ENCODE measurements at places on chromosomes 13 and 19.

GRCh38 chr19:41548954-41549688, 26.8 kb upstream of the CEACAM21 start:
- no peak for DNase-seq

- DNase-seq, result no peak
These were observed 42.7 kb upstream of the AKAP11 start for GRCh38 chr13:42229287-42229686.

DNA sequence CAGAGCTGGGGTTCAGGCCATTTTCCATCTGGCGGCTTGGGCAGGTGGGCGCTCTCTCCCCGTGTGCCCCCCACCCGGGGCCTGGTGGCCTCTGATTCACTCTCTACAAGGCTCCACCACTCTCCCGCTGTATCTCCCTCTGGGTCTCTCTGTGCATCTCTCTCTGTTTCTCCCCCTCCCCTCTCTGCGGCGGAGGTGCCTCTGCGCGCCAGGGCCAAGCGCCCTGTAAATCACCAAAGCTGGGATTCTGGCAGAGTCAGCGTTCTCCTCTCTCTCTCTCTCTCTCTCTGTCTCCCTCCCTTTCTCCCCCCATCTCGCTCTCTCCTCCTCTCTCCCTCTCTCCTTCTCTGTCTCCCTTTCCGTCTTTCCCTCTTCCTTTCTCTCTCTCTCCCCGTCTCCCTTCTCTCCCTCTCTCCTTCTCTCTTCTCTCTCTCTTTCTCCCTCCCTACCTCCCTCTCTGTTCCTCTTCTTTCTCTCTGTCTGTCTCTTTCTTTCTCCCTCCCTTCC, 3.9 kb downstream of the NFIC start:
- no peak for DNase-seq

DNA sequence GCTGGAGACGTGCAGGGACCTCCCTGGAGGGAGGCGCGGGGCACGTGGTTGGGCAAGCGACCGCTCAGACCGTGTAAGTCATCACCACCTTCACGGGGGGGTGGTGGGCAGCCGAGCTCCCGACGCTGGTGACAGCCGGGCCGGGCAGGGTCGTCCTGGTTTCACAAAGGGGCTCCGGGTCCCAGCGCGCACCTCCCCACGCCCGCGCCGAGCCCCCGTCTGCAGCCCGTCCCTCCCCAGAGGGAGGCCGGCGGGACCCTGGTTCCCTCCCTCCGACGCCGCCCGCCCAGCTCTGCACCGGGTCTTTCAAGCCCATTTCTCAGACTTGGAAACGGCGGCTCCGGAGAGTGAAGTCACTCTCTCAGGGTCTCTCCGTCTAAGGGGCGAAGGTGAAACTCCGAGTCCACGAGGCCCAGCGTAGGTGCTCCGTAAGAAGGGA, 729 bp upstream of the ARID3A start:
- DNase-seq, result no peak

DNA sequence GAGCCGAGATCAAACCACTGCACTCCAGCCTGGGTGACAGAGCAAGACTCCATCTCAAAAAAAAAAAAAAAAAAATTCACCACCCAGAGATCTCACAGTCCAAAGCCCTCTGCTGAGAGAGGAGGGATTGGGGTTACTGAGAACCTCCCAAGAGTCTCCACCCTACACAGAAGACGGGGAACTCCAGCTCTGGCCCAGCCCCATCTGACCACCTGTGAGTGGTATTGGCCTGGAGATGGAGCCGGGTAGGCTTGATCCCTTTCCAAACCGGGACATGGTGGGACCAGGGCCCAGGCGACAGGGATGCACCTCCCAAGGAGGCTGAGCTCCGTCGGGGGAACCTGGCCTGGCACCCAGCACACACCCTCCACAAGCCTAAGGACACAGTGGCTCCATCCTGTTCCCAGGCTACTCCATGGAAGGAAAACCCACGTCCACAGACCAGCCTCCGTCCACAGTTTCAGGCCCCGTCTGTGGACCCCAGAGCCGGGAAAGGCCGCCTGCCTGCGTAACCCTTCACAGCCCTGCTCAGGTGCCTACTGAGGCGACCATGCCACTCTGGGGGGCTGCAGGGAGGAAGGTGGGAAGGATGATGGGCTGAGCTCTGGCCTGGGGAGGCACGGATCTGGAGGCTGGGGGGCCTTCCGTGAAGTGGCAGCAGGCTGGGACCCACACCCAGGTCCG, 1.8 kb downstream of the TMEM259 start:
- no peak for DNase-seq

GRCh38 chr13:36088463-36088862, 42.7 kb downstream of the DCLK1 start:
- DNase-seq, result no peak

DNA sequence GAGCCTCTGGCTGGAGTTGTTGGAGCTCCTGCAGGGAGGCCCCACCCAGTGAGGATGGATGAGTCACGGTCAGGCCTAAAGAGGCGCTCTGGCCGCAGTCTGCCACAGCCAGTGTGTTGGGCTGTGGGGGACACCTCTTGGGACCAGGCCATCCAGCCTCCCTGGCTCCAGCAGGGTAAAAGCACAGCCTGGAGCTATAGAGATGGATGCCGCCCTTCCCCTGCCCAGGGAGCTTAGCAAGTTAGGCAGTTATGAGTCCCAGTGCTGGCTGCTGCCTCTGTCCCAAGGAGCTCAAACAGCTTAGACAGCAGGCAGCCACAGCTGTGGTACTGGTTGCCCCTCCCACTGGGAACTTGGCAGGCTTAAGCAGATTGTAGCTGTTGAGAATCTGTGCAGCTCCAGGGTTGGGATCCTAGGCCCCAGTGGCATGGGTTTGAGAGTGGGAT, 100.9 kb downstream of the NDFIP2 start:
- DNase-seq, result peak; percentile 20

DNA sequence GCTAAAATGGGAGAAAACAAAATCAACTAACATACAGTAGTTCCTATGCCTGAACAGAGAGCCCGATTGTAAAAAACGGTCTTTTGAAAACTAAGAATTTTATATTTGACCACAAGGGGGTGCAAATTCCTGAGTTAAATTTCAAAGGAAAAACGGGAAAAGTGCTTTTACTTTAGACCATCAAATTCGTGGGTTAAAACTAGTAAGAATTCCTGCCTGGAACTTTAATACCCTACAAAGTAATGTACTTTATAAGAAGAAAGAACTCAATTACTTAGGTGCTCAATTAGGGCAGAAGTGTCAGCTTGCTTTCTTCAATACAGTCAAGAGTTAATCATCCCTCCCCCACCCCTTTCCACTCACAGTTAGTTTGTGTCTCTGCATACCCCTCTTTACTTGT, 69.8 kb downstream of the KCNRG start:
- peak; percentile 33 for DNase-seq

DNA sequence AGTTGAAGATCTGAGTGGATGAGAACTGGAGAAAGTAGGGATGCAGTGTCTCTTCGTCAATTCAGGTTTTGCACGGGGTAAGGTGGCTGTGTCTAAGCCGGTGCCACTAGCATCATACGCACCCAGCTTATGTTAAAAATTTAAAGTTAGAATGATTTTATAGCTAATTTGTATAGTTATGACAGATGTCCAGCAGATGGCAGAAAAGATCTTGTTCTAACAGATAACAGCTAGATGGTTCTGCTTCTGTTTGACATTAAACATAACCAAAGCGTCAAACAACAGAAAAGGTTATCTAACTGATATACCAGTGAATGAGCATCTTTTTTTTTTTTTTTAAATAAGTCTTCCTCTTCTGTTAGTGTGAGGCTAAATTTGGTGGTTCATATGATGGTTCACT, 18.8 kb upstream of the EDDM13 start:
- DNase-seq, result peak; percentile 35

GRCh38 chr19:32130332-32130731, 215.1 kb upstream of the ZNF507 start:
- DNase-seq, result no peak

GRCh38 chr19:14439014-14439413, 5.9 kb downstream of the PKN1 start:
- no peak for DNase-seq

- DNase-seq, result no peak
These were observed 17.0 kb downstream of the ZFP82 start for GRCh38 chr19:36401475-36401874.

DNA sequence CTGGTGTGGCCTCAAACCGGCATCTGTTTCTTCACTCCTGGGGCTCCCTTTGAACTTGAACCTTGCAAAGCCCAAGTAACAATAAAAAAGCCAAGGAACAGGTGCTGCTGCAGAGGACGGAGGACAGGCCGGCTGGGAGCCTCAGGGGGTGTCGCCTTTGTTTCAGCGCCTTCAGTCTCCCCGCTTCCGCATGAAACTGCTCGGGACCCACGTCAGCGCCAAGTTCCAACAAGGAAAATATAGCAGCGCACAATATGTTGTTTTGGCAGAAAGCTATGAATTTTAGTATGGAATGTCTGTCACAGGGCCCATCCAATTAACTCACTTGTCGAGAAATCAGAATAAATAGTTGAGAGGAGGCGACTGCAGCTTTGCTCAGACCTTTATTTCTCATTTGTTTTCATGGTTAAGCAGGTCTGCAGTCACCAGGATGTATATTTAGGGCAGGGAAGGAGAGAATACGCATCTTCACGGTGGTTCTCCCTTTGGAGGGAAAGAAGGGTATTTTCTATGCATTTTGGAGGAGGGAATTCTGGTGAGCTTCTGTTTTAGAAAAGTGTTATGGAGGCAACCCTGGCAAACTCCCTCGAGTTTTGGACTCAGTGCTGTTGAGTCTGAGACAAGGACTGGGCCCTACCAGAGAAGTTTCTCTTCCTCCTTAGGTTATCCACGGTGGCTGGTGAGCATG, 34.3 kb upstream of the MEDAG start:
- DNase-seq, result no peak

Data from stromal cell of bone marrow (primary cell).